Stimulated activated CD4-positive, alpha-beta T cell treated with anti-CD3 and anti-CD28 coated beads, Interleukin-15, amount 100 ng/mL, for 1 hour (primary cell): ENCODE measurements at places on chromosomes 11 and 22.

DNA sequence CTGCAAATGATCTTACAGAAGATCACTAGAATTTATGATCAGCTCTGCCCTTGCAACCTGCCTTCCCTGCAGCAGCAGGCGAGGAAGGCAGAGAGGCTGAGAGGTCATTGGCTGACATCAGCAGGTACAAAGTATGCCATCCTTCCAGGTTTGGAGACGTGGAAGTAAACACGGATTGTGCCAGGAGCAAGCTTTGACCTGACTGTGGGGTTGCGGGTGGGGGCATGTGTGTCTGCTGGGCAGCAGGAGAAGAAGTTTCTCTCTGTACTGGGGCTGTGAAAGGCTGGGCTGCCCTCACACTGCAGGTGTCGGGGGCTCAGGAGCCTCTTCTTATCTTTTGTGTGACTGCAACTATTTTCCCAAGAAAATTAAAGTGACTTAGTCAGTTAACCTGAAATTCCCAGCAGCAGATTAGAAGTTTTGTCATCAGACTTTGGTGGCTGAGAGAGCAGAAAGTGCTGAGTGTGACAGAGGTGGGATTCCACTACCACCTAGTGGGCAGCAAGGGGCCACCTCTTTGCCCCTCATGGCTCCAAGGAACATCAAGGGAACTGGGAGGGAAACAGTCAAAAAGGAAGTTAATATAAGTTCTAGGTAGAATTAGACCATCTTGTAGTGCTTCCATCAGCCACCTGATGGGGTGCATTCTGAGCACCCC is 565.9 kb downstream of the ETS1 start:
- no peak for DNase-seq

- DNase-seq: no peak
These were observed 29.7 kb upstream of the GNB1L start for GRCh38 chr22:19884161-19884953.

DNA sequence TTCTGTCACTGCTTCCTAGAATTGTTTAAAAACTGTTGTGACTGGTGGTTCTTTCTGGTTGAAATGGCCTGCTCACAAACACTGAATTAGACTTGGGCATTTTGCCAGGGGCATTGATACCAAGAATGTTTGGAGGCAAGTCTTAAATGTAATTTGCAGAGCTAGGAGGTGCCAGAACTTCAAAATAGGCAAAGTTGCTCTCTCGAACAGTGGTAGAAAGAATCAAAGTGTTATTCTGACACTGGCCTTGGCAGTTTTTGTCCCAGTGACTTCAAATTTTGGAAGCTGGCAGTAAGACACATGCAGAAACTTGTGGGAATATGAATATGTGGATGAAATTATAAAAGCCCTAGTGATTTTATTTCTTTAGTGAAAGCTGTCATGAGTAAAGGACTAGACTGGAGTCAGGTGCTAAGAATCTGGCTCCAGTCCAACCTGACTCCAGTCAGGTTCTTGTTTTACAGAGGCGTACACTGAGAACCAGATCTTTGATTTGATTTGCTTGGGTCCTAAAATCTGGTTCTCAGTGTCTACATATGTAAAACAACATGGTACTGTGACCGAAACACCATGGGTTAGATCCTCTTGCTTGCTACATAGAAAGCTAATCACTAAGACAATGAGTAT is 20.9 kb downstream of the SVIP start:
- no peak for DNase-seq

DNA sequence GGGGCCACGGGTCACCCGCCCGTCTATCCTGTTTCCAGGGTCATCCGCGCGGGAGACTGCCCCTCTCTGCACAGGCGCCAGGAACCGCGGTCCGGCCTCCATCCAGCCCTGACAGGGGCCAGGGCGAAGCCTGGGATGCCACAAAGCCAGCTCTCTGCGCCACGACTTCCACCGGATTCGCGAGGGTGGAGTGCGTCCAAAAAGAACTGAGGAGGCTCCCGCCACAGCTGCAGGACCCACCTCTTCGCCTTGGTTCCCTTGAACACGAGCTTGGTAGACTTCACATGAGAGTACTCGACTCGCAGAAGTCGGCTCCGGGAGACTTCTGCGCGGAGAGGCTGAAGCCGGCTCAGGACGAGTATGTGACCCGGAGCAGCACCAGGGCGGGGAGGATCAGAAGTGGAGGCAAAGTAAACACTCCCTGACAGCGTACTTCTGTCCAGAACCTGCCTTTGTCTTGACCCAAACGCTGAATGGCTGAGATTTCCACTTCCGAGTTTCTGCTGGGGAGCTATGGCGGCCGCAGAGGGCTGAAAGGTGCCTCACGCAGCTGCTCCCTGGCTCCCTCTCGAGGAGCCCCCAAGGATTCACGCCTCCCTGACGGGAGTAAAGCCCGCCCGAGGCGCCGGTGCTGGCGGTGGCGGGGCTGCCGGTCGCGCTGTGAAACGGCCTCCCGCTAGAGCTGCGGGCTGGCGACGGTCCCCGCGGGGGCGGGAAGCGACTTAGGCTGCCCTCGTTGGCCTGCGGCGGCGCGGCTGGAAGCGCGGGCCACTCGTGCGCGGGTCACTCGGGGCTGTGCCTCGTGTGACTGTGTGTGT is 4566.7 kb upstream of the OR11H1 start:
- no peak for DNase-seq

GRCh38 chr11:85756401-85757200 is 54.3 kb downstream of the SYTL2 start:
- no peak for DNase-seq

DNA sequence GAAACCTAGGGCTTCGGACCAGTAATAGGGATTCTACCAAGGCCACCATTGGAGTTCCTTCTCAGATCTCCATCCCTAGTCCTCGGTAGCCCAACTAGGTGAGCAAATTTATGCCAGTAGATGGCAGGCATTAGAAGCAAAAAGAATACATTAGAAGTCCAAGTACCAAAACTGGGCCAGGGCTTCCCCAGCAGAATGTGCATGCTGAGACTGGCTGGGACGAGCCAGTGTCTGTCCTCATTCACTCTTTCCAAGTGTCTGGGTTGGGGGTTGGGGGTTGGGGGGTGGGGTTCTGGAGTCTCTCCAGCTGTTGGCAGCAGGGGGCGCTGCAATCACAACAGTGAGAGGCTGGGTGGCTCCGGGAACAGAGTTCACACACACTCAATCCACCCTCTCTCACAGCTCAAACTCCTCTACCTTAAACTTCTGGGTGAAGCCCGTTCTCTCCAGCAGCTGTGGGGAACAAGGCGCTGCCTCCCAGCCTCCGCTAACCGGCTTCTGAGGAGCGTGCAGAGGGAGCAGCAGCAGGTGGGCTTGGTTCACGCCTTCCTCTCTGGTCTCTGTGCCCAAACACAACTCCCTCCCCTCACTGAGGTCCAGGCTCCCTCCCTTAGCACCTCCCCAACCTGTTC is 57.5 kb downstream of the BTG4 start:
- no peak for DNase-seq

GRCh38 chr22:47116426-47117341 is 354.2 kb downstream of the TBC1D22A start:
- no peak for DNase-seq

DNA sequence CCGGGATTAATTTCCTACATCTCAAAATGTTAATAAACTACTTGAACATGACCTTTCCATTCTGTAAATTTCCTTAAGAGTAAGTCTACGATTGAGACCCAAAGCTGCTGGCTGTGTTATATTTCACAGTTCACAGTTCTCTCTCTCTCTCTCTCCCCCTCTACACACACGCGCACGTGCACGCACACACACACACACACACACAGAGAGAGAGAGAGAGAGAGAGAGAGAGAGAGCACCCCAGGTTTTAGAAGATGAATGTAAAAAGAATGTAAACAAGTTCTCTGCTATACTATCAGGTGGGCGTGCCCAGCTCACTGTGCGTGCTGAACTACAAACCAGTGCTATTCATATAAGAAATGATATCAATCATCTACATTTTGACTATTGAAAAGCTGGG is 3.3 kb downstream of the BDNF start:
- no peak for DNase-seq

- no peak for DNase-seq
These were observed 120.1 kb upstream of the SLC5A12 start for GRCh38 chr11:26841818-26842473.

- DNase-seq: no peak
These were observed 35.8 kb downstream of the FEZ1 start for GRCh38 chr11:125460275-125460674.

DNA sequence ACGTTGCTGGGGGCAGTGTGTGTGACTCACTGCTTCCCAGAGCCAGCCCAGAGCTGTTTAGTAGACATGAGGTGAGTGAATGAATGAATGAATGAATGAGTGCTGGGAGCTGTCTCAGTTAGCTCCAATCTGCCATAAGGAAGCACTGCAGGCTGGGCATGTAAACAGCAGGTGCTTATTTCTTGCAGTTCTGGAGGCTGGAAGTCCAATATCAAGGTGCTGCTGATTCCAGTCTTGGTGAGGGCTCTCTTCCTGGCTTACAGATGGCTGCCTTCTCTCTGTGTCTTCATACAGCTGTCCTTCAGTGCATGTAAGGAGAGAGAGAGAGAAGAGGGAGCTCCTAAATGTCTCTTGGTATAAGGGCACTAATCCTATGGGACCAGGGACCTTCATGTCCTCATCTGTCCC is 4.1 kb downstream of the C11orf21 start:
- no peak for DNase-seq

- no peak for DNase-seq
These were observed 21.1 kb downstream of the KCNJ4 start for GRCh38 chr22:38433871-38434270.

DNA sequence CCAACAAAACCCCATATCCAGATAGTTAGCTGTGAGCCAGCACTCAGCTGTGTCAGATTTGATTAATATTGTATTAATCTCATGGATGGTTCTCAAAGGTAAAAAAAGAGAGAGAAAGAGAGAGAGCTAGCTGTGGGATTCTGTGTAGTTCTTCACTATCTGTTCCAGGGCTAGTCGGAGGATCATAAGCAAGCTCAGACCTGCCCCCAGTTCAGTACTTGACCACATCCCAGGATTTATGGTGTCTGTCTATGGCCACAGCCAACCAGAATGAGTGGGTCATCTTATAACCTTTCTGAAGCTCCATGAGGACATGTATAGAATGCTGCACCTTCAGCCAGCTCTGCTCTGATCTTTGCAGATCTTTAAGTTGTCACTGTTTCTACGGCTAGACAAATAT is 13.5 kb upstream of the B3GNT6 start:
- no peak for DNase-seq

GRCh38 chr11:45896422-45896984 is 10.6 kb downstream of the FREY1 start:
- no peak for DNase-seq

- no peak for DNase-seq
These were observed 104.3 kb upstream of the SYT13 start for GRCh38 chr11:45390407-45390806.

GRCh38 chr11:64856382-64857227 is 12.2 kb upstream of the CDC42BPG start:
- no peak for DNase-seq

- no peak for DNase-seq
These were observed 3.0 kb upstream of the ANKK1 start for GRCh38 chr11:113384551-113384950.

DNA sequence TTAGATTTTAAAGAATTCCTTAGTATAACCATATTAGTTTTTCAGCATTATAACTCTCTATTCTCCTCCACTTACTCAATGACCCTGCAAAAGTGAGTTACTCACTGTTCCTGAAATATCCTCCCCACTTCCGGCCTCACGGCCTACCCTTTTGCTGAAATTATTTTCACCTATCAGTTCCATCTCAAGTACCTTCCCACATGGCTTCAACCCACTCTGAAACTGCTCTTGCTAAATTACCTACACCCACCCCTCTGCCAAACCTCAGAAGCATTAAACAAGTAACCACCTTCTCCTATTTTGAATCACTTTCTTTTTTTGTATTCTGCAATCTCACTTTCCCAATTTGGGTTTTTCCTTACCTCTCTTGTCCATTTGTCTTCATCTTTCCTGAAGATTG is 37.7 kb downstream of the OR5P2 start:
- DNase-seq: no peak

DNA sequence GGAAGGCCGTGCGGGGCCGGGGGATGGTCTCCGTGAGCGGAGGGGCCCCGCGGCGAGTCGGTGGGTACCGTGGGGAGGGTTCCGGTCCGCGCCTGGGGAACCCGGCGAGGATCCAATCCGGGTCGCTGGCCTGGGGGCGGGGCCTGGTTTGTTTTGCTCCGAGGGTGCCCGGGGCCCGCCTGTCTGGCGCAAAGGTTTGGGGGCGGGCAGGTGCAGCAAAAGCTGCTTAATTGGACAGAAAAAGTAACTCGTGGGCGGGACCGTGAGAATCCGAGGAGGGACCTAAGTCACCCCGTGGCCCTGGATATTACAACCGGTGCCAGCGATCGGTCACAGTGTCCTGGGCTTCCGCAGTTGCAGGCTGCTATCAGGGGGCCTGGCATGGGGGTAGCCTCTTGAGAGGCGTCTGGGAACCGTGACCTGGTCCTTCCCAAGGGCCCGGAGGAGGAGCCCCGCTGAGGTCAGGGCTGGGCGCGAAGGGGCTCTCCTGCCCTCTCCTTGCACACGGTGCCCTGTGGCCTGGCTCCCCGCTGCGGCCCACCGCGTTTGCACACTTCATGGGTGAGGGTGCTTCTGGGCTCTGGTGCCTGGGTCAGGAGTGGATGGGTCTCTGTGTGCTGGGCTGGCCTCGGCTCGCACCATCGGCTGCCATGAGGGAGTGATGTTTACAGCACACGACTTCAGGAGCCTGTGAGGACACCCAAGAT is 1.4 kb downstream of the PNPLA2 start:
- peak; percentile 86 for DNase-seq

DNA sequence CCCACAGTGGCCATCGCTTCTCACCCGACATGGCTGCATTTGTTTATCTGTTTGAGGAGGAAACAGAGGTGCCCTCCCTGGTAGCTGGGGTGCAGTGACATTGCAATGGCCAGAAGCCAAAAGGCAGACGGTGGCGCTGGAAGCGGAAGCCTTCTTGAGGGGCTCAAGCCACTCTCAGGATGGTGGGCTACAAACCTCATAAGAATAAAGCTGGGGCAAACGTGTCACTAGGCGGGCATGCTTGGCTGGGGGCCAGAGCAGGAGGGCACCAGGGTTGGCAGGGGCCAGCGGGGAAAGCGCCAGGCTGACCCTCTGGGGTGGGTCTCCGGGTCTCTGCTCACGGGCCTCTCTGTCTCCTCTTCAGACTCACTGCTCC is 12.6 kb downstream of the TNNT3 start:
- DNase-seq: no peak

GRCh38 chr22:46443850-46444389 is 93.5 kb downstream of the CELSR1 start:
- no peak for DNase-seq

GRCh38 chr22:38793721-38794466 is at the start of gene DNAL4:
Gene DNAL4 (minus strand): TSS chr22:38794143. CDS start chr22:38782731, 11,412 bp downstream.
- peak; percentile 77 for DNase-seq

GRCh38 chr11:72695354-72695753 is 21.1 kb upstream of the PDE2A start:
- DNase-seq: no peak
